CD4-positive, alpha-beta T cell treated with Interleukin-17A for 1 hour (primary cell): ENCODE measurements at places on chromosomes 2 and 18.

GRCh38 chr2:40760071-40760666 lies 308.3 kb upstream of the SLC8A1 start:
- DNase-seq = no peak

- DNase-seq = no peak
Measured at GRCh38 chr2:127050803-127051115, 56.2 kb downstream of the BIN1 start.

DNA sequence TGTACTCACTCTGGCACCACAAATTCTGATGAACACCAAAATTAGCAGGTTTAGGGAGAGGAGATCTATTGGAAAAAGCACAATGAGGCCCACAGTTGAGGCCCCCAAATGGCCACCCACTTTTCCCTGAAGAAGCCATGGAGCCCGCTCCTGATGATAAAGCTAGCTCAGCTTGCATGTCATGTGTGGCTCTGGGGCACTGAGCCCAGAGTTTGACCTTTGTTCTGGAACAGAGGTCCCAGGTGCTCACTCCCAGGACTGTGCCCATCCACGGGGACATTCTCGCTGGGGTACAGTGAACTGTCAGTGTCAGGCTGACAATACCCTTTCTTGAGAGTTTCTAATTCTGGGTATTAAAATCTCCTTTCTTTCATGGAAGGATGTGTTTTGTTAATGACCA lies 36.2 kb downstream of the XDH start:
- no peak for DNase-seq

GRCh38 chr2:239911641-239912071 lies 113.5 kb downstream of the NDUFA10 start:
- no peak for DNase-seq

DNA sequence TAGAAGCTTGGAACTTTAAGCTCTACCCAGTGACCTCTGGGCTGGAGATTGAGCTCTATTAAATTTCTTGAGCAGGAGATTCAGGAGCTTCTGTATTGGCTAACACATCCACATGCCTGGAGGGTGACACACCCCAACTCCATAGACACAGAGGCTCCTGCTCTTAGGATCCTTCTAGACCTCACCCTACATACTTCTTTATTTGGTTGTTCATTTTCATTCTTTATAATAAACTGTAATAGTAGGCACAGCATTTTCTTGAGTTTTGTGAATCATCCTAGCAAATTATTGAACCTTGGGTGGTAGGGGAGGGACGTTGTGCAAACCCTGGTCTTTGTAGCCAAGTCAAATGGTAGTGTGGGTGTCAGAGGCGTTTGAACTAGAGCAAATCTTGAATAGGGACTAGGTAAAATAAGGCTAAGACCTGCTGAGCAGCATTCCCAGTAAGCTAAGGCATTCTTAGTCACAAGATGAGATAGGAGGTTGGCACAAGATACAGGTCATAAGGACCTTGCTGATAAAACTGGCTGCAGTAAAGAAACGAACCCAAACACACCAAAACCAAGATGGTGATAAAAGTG lies 323.8 kb upstream of the GALNT5 start:
- DNase-seq = no peak

- DNase-seq = no peak
Measured at GRCh38 chr18:64115881-64116280, 33.0 kb downstream of the LINC00305 start.

- no peak for DNase-seq
Measured at GRCh38 chr2:233241803-233242202, 9.7 kb upstream of the ATG16L1 start.

DNA sequence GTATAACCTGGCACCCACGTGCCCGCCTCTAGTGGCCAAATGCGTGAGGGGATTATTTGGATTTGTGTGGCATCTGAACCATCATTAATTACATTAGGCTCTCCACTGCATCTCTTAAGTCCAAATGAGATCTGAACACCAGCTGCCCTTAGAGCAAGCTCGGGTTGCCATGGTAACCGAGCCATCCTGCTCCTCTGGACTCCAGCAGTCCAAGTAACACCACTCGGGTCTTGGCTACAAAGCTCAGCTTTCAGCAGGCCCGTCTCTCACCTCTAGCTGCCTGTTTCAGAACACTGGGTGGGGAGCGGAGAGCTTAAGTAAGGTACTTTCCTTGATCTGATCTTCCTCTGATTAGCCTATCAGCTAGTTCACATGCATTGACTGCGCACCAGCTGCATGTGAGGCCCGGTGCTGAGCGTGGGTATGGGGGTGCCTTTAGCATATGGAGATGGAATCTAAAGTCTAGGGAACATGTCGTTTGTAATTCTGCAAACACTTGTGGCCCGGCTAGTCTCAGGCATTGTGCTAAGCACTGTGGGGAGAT lies 14.1 kb upstream of the CYS1 start:
- DNase-seq = no peak

DNA sequence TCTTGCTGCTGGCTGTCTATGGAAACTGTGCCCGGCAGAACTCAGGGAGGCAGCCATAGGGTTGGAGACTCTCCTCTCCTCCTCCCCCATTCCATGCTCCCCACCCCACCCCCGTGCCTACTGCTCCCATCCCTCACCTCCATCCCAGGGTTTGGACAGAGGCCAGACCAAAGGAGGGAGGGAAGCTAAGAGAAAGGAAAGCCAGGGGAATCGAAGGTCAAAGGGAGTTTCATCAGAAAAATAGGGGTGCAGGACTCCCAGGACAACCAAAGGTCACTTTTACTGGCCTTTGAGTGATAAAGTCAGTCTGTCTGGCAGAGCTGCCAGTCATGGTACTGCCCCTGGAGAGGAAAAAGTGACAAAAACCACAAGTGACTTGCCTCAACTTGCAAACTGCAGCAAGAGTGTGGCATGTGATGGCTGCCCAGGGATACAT lies 187.3 kb upstream of the CTAGE1 start:
- DNase-seq = no peak

GRCh38 chr2:71735676-71736075 lies 282.3 kb downstream of the DYSF start:
- DNase-seq = no peak

DNA sequence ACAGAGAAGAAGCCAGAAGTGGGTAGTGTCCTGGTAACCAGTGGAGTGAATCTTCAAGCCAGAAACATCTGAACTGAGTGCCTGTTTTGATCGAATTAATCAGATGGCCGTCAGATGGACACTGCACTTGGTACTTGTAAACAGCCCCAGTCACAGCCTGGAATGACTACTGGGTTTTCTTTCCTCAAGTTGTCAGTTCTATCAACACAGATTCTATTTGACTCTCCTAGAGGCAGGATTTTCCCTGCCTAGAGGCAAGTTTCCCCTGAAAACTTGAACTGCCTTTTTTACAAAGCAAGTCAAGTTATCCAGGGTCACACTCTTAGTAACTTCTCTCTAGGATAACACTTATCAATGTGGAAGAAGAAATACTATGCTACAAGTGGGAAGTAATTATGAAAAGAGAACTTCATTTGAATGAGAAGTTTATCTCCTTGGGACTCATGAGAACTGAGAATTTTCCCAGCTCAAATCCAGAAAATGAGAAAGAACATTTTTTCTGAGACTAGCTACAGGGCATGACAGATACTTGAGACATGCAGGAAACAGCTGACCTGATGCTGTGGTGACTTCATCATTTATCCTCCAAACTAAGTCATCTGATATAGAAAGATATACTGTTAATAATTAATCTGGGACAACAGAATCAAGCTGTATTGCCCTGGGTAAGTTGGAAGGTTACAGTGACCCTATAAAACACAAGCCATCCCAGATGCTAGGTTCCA lies 36.0 kb downstream of the SULT1C2 start:
- DNase-seq = no peak

- DNase-seq = no peak
Measured at GRCh38 chr2:202771741-202772460, 99.7 kb downstream of the ICA1L start.

- DNase-seq = no peak
Measured at GRCh38 chr2:148643421-148643820, 1.1 kb upstream of the EPC2 start.

DNA sequence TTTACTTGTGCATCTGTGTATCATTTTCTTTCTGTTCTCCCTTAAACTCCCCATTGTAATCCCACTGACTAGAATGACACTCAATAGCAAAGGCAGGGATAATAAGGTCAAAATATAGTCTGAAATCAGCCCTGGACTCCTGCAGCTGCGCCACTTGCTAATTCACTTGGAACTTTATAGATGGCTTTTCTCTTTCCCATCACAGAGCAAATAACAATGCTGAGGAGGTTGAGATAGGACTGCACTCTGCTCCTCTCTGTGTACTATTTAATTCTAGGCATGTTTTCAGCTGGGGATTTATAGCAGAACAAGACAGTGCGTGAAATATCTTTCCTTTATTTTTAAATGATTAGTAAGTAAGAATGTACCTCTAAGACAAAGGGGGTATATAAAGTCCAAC lies 324.2 kb downstream of the LNPK start:
- DNase-seq = no peak
